ENCODE measurements at places on chromosomes 2 and 18.

DNA sequence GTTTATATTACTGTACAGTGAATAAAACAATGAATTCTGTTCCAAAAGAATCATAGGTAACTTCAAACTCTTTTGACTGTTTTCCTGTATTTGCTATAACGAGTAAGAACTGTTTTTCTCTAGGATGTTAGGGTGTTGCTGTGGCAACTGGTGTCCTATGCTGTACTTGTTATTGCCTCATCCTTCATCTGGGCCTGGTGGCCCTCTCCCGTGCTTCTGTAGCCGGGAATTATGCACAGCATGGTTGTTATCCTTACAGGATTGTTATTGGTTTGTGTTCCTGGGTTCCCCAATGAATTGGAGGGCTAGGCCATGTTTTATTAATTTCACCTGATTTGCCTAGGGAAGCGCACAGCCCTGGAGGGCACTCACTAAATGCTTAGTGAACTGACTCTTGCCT, 279.2 kb downstream of the PTPRM start:
- DNase-seq: no peak

- DNase-seq: no peak
Measured at GRCh38 chr2:236971131-236971821, 114.4 kb upstream of the COPS8 start.

DNA sequence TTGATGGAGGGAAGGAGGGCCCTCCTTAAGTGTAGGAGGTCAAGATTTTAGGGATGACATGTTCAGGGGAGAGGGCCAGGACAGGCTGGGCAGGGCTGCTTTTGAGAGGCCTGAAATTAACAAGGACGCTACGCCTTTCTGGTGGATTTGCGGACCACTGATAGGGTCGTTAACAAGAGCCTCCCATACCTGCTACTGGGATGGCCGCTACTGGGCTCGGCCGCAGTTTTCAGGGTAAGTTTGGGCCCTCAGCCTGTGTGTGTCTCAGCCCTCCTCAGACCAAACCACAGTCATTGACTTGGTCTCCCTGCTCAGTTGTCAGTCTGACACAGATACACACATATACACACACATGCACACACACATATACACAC, 180.9 kb downstream of the SMAD2 start:
- no peak for DNase-seq

DNA sequence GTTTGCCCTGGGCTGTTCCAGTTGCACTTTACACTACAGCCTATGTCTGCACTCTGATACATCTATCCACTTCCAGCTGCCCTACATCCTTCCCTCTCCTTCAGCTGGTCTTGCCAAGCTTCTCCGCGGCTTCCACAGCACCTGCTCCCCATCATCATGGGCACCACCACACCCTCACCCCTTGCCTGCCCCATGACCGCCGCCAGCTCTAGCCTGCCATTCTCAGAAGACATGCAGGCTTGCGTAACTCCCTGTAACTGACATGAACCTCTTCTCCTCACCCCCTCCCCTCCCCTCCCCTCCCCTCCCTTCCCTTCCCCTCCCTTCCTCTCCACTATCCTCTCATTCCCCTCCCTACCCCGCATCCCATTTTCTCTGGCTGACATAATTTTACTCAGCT, 46.0 kb downstream of the PAX8 start:
- DNase-seq: no peak

DNA sequence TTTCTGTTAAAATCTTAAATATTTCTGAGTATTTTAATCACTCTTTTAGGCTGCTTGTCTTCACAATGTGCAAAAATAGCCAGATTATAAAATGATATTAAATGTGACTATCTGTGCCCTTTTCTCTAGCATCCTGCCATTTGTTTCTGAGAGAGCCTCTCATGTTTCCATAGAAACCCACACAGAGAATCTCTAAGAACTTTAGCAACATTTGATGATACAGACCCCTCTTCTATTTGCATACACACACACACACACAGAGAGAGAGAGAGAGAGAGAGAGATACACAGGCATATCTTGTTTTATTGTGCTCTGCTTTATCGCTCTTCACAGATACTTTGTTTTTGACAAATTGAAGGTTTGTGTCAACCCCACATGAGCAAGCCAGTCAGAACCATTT, 134.5 kb upstream of the DDX18 start:
- DNase-seq: no peak

GRCh38 chr2:28463893-28464292, 32.0 kb upstream of the PLB1 start:
- no peak for DNase-seq

- DNase-seq: peak; percentile 3
Measured at GRCh38 chr2:225598426-225598825, 198.9 kb downstream of the NYAP2 start.

DNA sequence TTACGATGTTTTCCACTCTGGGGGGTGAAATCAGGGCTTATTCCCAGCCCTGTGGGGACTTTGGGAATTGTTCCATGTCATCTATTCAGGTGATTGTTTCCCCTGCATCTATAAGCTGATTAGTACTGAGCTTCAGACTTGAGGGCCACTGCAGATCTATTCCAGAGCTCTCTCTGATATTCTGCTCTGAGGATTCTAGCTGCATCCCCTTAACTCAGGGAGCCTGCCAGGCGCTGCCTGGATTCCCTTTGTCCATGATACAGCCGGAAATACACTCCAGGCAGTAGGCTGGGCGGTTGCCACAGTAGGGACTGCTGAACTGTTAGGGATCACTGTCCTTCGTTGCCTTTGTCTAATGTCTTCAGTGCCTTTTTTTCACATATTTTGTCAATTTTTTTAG, 31.3 kb downstream of the PTRHD1 start:
- DNase-seq: no peak

DNA sequence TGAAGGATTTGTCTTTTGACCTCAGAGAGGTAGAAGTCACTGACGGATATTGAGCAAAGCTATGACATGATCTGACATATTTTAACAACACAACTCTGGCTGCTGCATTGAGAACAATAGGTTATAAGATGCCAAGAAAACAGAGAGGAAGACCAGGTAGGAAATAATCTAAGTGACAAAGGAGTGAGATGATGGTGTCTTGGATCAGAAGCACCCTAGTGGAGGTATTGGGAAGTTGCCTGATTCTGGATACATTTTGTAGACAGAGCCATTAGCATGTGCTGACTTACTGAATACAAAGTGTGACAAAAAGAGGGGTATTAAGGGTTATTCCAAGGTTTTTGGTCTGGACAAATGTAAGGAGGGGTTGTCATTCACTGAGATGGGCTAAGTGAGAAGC, 1438.1 kb downstream of the DPP10 start:
- no peak for DNase-seq

DNA sequence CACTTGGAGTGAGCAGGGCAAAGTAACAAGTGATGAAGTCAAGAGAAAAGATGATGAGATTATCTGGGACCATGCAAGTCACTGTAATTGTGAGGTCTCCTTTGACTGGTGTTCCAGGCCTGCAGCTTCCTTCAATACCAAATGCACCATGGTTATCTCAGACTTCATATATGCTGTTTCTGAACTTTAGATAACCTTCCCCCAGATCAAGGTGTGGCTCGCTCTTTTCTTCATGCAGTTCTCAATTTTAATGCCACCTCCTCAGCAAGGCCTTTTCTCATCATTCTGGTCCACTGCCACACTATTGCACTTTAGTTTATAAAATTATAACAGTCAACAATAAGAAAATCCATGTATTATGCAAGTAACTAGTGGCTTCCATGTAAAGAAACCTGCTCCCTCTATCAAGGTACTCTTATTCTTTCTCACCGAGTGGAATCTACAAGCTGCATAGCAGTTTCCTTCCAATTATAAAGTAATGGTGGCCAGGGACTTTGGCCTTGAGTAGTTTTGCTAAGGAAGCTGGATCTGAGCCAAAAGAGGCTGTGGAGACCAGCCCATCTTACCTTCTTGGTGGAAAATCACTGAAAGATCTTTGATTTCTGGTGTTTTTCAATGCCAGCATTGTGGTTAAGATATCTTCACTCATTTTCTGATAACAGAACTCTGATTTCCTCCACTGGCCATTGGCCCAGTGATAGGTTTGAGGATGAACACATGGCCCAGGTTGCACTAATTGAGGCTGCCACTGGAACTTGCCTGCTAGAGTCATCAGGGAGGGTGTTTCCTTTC, 113.6 kb downstream of the KCNE4 start:
- DNase-seq: no peak

DNA sequence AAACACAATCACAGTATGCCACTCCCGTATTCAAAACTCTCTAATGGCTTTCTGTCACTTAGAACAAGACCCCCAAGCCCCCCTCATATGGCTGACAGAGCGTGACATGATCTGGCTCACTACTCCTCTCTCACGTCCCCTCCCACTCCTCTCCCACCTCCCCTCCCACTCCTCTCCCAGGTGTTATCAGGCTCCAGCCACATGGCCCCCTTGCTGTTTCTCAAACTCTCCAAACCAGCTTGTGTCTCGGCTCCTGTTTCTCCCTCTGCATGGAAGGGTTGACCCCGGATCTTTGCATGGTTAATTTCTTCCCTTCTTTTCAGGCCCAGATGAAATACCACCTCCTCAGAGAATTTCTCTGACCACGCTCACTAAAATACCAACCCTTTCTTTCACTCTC, 180.8 kb downstream of the SLC8A1 start:
- no peak for DNase-seq

DNA sequence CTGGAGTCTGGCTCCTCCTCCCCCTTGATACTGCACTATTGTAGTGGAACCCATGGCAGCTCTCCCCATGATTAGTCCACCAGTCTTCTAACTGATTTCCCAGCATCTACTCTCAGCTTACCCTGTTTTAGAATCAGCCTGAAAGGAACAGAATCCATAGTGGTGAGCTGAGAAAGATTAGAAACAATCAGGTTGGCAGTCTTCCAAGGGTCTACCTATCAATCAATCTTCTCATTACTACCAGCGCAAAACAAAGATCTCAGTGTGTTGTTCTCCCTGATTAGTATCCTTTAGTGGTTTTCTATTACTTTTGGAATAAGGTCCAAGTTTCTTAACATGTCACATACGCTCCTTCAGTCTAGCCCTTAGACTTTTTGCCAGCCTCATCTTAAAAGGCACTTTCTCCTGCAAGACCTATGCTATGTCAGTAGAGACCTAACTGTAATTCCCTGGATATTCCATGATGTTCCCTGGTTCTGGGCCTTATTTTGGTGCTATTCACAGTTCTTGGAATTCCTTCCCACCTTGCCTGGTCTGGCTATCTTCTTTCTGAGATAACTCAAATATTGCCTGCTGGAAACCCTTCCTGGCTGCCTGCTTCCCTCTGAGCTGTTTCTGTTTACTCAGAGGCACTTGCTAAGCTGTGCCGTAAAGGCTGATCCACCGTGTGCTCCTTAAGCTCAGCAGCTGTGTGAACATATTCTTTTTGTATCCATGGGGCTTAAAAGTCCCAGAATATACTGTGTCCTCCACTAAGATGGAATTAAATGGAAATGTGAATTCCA, 32.6 kb downstream of the LAMA3 start:
- DNase-seq: no peak

GRCh38 chr2:86186431-86186830, 8.8 kb downstream of the IMMT start:
- no peak for DNase-seq

GRCh38 chr2:47028846-47029560, 113.4 kb upstream of the MCFD2 start:
- DNase-seq: no peak

DNA sequence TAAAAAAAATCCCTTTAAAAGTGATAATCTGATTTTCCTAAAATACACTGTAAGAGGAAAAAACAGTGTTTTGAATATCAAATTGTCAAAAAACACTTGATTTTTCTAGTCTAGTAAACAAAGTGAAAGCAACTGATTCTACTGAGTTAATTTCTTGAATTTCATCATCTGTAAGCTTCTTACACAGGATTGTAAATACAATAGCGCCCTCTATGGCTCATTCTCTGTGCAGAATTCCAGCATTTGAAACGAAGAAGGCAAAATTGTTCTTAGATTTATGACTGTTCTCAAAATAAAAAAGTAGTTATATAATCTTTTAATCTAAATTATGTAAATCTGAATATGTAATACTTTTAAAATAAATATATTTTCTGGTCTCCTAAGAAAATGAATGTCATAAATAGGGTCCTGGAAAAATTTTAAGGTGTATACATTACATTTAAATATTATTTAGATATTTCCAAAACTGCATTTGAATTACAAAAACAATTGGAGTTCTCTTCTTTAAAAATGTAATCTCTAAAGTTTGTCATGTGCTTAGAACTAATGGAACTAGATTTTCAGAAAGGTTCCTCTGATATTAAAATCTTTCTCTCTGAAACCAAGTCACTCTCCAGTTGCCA, 176.9 kb upstream of the MC4R start:
- DNase-seq: peak; percentile 77

DNA sequence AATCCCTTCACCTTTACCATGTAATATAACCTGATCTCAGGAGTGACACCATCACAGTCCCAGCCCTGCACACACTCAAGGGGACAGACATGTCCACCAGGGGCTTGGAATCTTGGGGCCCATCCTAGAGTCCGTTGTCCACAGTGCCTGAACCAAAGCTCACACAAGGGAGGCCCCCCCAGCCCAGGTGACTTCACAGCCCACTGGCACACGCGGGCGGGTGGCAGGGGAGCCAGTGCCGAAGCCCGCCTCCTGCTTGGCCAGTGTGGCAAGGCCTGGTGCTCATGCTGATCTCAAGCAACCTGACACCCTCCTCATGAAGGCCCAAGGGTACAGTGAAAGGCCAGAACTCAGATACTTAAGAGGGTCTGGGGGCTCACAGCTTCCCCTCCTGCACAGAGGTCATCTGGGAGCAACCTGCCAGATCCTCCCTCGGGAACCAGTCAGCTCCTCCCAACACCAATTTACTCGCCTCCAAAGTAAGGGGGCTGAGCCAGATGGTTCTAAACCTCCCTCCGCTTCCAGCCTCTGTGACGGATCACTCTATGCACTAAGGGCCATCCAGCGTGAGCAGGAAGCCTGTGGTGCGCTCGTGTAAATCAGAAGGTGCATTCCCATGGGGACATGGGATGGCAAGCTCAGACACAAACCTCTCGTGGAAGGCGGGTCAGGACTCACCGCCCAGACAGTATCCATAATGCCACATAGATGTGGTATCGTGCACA, 3.2 kb upstream of the RAB17 start:
- DNase-seq: no peak

DNA sequence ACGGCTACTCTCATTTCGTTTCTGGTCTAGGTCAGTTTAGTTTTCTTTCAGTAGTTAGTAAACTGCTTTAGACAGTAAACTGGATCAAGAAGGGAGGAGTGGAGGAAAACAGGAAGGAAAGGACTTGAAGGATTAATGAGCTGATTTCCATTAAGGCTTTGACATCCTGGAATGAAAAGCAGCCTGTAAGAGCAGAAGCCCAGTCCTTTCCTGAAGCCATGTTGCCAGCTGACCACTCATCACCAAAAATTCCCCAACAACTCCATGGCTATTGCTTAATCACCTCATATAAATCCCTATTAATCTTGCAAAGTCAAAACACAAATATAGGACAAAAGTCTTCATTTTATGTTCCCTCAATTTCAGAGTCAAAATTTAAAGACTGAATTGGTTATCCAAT, 113.7 kb upstream of the ZFP36L2 start:
- DNase-seq: peak; percentile 81

GRCh38 chr2:138237667-138238384, 263.7 kb upstream of the SPOPL start:
- DNase-seq: no peak
